ENCODE measurements at places on chromosomes 2 and 18.

GRCh38 chr18:44848644-44849335, 168.1 kb downstream of the SETBP1 start:
- no peak for DNase-seq

- DNase-seq: peak; percentile 84
These were observed 26.0 kb downstream of the FAM178B start for GRCh38 chr2:96960153-96960961.

DNA sequence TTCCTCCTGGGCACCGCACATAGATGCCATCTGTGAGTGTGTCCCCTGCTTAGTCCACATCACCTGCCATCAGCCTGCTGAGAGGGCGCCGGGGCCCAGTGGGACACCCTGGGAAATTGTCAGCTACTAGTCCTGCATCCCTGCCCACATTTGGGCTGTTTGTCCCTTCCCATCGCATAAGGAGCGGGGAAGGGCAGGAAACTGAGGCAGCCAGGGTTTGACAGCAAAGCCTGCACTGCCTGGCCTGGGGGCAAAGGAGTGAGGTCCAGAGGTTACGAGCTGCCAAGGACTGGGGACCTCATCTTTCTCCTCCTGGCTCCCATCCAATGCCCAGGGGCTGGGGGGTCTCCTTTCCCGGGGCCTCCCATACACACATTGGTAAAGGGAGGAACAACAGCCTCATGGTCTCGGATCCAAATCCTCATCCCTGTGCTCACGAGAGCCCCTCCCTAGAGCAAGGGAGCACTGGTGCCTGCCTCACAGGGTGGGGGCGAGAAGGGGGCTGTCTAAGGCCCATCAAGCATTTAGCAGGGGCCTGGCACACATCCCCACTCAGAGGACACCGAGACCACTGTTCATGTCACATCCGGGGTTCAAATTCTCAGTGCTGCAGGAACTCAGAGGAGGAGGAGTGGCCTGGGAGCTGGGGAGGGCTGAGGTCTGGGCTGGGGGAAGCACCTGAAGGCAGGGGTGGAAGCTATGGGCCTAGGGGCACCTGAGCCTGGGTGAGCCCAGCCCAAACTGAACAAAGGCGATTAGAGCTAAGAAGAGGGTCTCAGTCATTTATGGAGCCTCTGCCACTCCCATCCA, 113.8 kb downstream of the SMAD7 start:
- no peak for DNase-seq

DNA sequence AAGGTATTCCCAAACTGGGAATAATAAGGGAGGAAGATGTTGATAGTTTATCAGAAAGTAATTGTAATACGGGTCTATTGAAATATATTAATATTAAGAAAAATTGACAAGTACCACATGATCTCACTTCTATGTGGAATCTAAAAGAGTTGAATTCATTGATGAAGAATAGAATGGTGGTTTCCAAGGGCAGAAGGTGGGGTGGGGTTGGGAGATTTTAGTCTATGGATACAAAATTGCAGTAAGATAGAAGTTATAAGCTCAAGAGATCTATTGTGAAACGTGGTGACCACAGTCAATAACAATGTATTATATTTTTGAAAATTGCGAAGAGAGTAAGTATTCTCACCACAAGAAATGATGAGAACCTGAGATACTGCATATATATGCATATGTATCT, 38.9 kb downstream of the COL3A1 start:
- DNase-seq: no peak

- peak; percentile 41 for DNase-seq
These were observed at the start of gene SMAD2 for GRCh38 chr18:47930199-47930930. Gene SMAD2 (minus strand): TSS chr18:47930659. CDS start chr18:47896756, 33,903 bp downstream.

DNA sequence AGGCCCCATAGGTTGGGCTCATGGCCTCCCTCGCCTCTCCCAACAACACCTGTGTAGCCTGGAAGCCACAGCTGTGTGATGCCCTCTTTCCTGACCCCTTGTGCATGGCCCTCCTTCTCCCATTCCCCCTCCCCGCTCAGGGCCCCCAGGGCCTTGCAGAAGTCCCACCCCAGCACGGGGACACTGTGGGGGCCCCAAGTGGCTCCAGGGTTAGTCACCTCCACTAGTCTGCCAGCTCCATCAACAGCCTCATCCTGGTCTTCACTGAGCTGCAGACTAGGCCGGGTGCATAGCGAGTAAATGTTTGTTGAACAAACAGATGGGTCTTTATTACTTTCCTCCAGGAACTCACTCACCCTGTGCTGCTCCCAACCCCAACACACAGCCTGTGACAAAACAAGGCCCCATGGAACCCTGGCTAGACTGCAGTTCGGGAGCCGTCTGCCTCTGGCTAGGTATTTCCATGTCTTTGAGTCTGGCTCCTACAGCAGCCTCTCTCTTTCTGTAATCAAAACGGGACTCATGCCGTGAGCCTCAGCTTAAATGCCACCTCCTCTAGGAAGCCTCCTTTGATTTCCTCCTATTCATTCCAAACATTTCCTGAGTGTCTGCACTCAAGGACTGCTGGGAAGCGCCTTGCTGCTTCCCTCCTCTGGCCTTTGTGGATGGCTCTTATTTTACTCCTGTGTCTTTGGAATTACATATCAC, 109.9 kb upstream of the ID2 start:
- DNase-seq: no peak

DNA sequence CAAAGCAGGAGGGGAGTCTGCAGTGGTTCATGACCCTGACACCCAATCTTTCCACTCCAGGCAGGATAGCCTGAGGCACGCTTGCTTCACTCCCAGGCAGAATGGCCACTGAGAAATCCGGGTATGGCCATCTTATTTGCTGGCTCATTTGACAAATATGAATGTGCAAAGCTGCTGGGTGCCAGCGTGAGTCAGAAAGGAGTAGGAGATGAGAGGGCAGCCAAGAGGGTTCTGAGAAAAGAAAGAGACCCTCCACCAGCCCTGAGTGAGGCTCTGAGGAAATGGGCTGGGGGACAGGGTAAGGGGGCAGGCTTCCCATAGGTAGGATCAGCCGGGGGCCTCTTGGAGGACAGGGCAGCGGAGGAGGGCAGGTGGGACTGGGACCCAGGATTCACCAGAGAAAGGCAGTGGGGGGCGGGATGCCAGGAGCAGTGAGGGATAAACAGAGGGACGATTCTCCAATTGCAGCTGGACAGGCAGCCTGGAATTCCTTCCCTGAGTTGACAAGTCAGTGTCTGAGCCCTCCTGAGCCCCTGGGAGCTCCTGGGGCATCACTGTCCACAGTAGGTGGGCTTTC, 15.2 kb downstream of the RAMP1 start:
- DNase-seq: no peak

- no peak for DNase-seq
These were observed 4.0 kb downstream of the TMEM200C start for GRCh38 chr18:5891184-5891853.

DNA sequence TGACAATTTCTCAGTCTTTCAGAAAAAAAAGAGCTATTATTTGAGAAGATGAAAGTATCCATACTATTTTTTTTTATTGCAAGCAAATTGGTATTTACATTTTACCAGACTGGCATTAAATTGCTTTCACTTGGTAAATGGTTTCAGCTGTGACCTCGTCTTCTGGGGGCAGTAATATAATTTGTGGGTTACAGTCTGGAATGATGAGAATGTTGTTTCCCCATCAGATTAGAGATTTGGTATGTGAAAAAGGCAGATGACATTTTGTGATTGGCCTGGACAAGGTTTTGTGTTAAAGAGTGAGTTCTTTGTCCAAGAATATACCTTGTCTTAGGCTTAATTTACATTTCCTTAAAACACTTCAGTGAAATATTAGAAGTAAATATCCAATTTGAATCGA, 390.1 kb upstream of the ST6GAL2 start:
- DNase-seq: no peak

DNA sequence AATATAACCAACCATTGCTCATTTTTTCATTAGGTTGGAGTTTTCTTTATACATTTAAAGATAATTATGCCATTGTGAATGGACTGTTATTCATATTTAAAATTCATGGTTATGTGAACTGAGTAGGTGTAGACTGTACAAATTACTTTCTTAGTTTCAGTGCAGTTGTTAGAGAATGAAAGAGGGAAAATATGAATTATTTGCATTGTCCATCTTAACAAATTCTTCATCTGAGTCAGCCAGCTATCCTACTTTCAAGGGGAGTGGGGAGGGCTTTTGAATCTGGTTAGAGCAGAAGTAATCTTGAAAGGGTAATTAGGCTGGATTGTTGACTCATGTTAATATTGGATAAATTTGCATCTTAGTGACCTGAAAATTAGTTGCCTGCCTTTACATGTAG, 212.0 kb downstream of the MCFD2 start:
- DNase-seq: no peak

- DNase-seq: no peak
These were observed 15.0 kb upstream of the ACMSD start for GRCh38 chr2:134823431-134823830.
